ENCODE measurements at places on chromosomes 6 and 20.

DNA sequence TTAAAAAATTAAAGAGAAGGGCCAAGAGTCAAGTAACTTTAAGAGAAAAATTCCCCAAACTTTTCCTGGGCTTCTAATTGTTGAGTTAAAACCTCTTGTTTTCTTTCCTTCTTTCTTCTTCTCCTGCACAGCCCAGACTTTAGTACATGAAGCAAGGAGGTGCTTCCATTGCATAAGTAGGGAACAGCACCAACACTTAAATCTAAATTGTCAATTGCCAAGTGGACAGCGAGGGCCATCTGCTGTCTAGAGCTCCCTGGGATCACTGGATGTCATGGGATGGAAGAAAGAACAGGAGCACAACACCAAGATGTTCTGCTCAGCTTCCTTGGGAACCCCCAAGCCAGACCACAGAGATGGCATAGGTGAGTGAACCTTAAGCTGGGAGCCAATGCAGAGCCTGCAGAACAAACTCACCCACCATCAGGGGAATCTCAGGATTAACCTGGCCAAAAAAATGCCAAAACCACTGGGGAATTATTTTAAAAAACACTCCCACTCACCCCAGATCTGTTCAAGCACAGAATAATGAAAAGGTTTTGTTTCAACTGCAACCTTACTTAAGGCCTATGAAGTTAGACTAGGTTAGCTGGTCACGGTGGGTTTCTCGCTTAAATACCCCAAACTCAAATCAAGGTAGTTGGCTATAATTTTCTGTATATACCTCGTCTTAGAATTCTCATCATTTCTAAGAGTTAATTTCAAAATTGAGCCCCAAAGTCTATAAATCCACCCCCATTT lies 67.8 kb downstream of the TNFRSF21 start:
- DNase-seq = no peak

GRCh38 chr20:36147690-36148089 lies 6.8 kb upstream of the EPB41L1 start:
- no peak for DNase-seq

DNA sequence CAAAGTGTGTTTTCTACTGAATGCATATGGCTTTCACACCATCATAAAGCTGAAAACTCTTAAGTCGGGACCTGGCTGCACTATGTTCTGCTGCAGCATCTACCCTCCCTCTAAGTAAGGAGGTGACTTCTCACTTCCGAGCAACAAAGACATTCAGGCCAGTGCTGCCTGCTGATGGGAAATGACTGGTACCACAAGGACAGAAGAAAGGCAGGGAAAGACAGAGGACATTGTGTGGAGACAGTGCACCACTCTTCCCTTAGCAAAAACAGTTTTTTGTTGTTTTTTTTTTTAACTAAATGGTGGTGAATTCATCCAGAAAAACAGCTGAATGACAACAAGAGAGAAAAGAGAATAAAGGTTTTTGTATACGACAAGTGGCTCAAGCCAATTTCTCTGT lies 81.5 kb downstream of the MAP7 start:
- DNase-seq = no peak

- no peak for DNase-seq
Observed at GRCh38 chr20:58745391-58745790, 52.8 kb downstream of the NPEPL1 start.

DNA sequence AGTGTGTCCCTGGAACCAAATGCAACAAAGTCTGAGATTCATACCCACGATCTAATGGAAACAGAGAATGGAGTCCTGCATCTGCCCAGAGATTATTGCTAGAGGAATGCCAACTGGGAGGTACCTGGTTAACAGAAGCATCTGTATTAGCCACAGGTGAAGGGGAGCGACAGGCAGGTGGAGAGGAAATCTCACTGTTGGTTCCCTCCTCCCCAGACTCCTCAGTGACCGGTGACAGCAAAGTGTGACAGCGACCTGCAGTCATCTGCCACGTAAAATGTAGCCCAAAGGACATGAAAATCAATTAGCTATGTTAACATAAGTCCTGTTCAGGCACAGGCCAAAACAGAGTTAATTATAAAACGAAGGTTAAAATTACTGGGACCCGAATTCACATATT lies 336.6 kb downstream of the SYNE1 start:
- DNase-seq = no peak

- DNase-seq = no peak
Observed at GRCh38 chr20:61668065-61668650, 397.5 kb downstream of the TAF4 start.

- no peak for DNase-seq
Observed at GRCh38 chr6:166573511-166574216, 12.8 kb downstream of the RAMACL start.

GRCh38 chr20:3067139-3068014 lies 4.0 kb upstream of the OXT start:
- no peak for DNase-seq

DNA sequence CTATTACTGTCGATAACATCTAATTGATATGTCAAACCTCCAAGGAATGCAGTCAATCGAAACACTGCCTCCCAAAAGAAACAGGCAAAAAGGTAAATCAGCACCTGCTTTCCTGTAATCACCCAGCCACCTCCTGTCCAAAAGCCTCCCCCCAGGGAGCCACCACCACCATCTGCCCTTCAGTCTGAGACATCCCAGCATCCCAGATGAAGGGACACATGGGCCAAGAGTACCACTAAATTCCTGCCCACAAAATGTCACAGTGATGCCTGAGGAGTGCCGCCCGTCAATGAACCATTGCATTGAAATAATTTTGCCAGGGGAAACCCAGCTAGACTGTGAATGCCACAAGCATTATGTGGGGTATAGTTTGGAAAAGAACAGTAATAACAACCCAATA lies 401.7 kb downstream of the ZFAND3 start:
- DNase-seq = no peak

DNA sequence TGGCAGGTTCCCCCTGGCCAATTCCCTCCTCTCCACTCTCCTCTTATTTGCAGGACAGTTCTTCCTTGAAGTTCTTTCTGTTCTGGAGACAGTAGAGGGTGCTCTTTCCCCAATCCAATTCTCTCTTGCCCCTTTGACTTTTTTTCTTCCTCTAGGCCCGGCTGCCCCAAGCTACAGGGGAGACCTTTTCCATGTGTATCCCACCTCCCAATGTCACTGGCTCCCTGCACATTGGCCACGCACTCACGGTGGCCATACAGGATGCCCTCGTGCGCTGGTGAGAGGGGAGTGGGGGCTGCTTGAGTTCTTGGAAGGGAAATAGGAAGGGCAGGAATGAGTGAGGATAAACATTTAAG lies 1.5 kb downstream of the VARS2 start:
- DNase-seq = no peak

All from right cardiac atrium (tissue), 5 donors.